ENCODE measurements at places on chromosomes 12 and 14. TPM values are rescaled to one million over a fixed set of nuclear protein-coding genes. Genes with fewer than 3 reads are reported as not detected.

CSRP2 gene
- total RNA-seq = 36.7 TPM

PTCSC3 gene
- total RNA-seq = not detected

KLHL33 gene
- total RNA-seq = not detected

DEGS2 gene
- not detected for total RNA-seq

UBE2N gene
- total RNA-seq = 89.7 TPM

GPRC5A gene
- total RNA-seq = 53.5 TPM

GRCh38 chr12:68559984-68560850 lies 50.5 kb upstream of the RAP1B start:
- peak; percentile 45 for DNase-seq

GRCh38 chr12:82525616-82526015 lies 161.1 kb upstream of the TMTC2 start:
- no peak for DNase-seq

DNA sequence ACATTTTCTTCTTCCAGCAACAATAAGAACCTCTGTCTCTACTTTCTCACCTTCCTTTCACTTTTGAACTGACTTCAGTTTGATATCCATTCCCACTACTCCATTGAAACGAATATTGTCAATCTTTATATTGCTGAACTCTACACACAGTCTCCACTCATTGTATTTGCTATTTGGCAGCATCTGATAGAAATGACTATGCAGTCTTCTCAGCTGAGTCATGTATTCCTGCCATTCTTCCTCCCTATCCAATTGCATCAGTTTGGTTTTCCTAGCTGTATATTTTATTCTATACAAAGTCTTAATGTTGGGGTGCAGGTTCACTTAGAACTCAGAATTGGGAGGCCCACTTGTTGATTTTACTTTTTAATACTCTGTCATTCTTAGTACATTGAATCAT lies 107.5 kb upstream of the CPNE8 start:
- DNase-seq = peak; percentile 10

DNA sequence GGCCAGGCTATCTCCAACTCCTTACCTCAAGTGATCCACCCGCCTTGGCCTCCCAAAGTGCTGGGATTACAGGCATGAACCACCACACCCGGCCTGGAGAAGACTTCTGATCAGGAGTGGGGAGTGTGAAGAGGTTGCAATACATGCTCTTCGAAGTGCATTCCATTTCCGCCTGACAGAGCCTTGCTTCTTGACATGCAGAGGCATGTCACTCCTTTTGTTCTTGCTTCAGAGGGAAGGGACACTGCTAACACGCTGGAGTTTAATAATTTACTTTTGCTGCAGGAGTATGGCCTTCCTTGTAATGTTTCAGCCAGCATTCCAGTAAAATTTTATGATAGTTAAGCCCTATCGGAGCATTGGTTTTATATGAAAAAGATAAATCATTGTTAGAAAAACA lies 74.9 kb downstream of the SLC25A47 start:
- DNase-seq = no peak

GRCh38 chr14:62308891-62309290 lies 546.7 kb downstream of the SNAPC1 start:
- DNase-seq = no peak

DNA sequence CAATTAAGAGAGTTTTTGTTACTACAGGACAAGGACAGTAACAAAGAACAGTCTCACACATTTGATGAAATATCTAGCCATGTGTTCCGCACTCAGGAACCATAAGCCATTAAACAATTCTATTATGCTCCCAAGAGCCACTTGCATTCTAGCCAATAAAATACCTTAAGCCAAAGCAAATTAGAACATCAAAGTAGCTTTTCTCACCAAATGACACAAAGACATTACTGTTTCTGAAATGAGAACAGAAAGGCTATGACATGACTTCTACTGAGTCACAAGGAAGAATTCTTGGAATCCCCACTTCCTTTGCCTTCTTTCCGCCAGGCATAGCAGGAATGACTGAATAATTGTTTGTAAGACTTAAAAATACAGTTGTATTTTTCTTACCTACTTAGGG lies 445.8 kb downstream of the ATP23 start:
- peak; percentile 66 for DNase-seq

DNA sequence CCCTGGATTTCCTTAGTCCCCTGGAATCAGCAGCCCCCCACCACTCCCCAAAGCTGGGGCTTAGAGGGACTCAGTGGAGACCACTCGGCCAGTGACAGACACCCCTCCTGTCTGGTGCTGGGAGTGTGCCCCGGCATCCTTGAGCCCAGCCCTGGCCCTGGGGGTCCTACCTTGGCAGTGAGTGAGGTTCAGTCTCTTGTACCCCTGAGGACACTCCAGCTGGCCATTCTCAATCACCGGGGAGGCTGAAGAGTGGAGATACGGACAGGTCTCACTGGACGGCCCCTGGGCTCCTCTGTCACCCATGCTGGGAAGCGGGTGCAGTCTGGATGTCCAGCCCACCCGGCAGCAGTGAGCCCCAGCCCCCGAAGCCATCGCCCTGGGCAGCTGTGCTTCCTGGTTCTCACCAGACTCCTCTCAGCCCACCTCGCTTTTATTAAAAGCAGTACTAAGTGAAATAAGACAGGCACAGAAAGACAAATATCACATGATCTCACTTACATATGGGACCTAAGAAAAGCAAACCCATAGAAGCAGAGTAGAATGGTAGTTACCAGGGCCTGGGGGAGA lies 42.3 kb downstream of the ISCA2 start:
- no peak for DNase-seq

Data from A172 (cell line).